NCI-H510A (cell line): ENCODE measurements at places on chromosomes 4 and X.

DNA sequence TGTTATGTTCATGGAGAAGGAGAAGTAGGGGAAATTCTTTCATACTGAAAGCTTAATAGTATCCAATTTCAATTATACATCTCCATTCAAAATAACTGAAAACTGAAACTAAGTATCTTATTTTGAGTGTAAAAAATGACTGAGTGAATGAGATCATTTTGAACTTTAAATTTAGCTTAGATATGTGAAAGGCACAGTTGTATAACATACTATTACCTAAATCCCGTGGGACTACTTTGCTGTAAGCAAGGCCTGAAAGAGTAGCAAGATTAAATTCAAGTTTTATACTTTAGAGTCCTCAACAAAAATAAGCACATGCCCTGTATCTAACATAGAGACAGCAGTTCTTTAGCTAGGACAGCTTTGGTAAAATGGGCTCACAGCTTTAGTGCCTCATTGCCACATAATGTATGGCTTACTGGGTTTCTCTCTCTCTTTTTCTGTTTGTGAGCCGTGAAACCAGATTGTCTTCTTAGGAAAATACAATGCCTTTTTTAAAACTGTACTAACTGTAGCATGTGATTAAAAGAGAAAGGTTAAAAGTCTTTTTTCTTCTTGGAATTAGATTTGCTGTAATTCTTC is 43.2 kb downstream of the GSTCD start:
- DNase-seq: no peak

DNA sequence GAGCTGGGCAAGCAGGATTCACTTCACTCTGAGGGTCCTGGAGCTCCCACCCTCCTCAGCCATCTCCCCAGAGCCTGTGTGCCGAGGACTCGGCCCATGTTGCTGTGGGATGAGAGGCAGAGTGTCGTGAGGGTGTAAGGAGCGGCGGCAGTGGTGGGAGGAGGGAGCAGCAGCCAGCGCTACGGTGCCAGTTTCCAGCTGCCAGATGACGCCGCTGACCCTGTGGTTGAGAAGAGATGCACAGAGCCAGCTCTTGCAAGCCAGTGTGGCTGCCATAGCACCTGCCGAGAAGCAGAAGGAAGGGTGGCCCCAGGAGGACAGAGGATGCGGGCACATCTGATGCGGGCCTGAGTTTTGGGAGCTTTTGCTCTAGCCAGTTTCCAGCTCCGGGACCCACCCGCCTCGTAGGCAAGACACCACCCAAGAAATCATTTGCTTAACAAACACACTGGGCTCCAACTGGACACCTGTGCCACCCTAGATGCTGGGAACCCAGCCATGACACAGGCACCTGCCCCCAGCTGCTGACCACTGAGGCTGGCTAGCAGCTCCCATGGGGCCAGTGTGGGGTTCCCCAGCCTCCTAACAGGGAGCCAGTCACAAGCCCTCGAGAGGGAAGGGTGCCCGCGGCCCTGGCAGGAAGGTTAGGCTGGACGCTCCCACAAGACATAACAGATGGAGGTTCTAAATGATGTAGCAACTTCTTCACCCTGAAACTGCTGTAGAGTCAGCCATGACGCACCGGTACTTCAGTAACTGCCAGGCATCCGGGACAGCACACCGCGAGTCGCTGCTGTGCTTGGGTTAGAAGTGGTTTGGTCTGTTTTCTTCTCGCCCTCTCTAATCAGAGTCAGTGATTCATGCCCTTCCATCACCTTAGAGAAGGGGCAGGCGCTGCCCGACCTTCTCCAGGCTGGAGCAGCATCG is 8.9 kb downstream of the MSANTD1 start:
- DNase-seq: peak; percentile 64

- no peak for DNase-seq
Observed at GRCh38 chrX:49040376-49040955, 2.7 kb downstream of the TFE3 start.

DNA sequence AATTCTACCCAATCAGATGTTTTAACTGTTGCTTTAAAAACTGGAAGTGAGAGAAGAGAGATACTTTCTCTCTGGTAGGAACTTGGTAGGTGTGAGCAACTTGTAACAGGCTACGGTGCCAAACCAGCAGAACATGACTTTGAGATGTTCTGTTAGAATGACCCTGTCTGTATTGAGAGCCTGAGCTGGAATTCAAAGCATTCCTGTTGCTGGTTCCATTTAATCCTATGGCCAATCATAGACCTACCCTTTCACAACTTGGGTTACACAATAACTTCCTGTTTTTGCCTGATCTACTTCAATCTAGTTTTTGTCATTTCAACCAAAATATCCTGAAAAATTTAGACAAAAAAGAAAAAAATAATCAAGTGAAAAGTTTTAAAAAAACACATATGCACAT is 1.7 kb upstream of the PRRG1 start:
- DNase-seq: no peak

DNA sequence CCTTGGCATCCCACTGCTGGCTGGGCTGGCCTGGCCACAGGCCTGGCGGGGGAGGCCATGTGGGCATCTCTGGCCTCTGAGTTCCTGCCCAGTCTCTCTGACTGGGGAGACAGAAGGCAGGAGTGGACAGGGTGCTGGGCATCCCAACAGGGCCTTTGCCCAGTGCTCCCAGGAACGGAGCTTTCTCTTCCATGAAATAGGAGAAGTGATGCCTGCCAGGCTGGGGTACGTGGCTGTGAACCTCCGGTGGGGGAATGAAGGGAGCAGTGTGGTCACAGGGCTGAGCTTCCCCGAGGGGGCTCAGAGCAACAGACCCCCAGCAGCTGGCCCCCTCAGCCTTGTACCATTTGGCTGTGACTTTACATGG is 40.4 kb upstream of the HMX1 start:
- no peak for DNase-seq

DNA sequence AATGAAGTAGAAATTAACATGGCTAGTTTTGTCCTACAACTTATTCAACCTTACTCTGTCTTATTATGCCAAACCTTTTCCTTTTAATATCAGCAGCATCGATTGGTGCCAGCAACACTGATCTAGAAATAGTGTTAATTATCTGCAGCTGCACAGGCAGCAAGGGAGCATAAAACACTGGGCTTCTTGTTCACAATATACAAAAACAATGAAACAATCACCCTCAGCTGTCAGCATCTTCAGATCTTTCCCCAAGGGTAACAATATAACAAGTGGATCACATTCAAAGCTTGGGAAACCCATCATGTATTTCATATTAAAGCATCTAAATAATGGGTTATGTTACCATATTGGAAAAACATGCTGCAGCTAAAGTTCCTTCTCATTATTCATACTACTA is 238.1 kb downstream of the SPOCK3 start:
- no peak for DNase-seq

DNA sequence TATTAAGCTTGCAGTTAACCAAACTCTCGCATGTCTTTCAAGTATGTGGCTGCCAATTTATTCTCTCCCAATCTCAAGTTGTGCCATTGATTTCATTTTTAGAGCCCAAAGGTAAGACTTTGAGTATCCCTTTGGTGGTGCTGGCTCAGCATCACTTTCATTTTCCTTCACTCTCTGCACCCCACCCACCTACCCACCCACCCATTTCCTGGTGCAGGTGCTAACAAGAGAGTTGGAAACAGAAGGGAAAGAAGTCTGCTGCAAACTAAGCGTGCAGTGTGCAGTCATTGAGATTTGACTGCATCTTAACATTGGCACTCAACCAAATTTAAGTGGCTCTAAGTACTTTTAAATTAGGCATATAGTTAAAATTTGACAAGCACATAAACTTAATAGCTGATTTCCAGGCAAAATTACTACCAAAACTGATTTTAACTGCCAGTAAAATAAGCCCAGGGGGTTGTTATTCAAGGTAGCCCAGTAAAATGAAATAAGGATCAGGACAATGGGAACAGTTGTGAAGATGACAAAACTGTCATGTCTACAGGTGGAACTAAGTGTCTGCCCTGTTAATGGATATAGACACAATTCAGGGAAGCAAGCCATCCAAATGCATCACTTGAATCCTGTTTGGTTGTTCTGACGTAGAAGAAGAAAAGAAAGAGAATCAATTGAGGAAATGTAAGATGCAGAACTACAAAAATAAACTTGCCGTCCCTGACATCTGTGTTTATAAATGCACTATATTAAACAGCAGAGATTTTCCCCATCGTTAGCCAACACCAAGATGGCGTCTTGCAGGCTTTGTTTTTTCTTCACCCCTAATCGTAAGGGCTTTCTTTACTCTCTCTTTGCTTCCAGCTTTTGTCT is 184.2 kb downstream of the KDR start:
- no peak for DNase-seq

GRCh38 chr4:165207431-165208220 is at the start of gene KLHL2:
TSS of gene KLHL2 (plus strand) at chr4:165207561. CDS start at chr4:165207877, 316 bp downstream.
- DNase-seq: peak; percentile 42

- no peak for DNase-seq
Observed at GRCh38 chrX:97310373-97310772, 426.7 kb downstream of the RPA4 start.

GRCh38 chr4:17526695-17527477 is 11.9 kb downstream of the CLRN2 start:
- DNase-seq: no peak

- DNase-seq: no peak
Observed at GRCh38 chr4:39840027-39840426, 137.7 kb downstream of the PDS5A start.

GRCh38 chrX:13270360-13270759 is 49.5 kb downstream of the ATXN3L start:
- no peak for DNase-seq

DNA sequence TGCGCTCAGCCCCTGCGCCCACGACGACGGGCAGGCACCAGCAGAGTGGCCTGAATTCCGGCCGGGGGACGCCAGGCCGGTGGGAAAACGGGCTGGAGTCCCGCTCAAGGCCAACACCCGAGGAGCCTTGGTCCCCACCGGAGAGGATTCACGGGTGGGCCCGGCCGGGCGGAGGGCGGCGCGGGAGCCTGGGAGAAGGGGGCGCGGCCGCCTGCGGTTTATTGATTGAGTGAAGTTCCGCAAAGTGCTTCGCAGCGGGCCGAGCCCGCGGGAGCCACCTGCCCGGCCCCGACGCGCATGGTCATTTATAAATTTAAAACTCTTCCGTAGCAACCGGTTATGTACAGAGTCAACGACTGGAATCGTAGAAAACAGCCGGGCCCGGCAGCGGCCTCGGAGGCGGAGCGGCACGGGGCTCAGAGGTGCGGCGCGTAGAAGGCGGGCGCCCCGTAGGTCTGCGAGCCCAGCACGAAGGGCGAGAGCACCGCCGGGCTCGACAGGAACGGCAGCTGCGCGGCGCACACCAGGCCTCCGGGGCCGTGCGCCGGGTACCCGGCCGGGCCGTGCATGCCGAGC is 3.6 kb downstream of the NKX1-1 start:
- DNase-seq: no peak

DNA sequence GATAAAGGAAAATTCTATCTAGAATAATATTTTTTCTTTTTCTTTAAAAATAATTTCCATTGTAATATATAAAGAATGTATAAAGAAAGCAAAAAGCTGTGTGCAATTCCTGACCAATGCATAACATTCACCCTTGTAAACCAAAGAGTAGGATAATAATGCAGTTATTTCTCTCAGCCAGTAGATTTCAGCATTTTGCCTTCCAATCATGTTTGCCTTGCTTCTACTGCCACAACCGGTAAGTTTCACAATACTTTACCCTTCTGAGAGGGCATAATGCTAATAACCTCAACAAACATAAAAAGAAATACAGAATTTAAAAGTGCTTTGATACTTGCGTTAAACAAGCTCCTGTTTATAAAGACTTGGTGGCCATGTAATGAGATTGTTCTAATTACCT is 59.9 kb downstream of the CHIC2 start:
- no peak for DNase-seq

GRCh38 chr4:126267689-126268088 is 952.9 kb downstream of the FAT4 start:
- no peak for DNase-seq

DNA sequence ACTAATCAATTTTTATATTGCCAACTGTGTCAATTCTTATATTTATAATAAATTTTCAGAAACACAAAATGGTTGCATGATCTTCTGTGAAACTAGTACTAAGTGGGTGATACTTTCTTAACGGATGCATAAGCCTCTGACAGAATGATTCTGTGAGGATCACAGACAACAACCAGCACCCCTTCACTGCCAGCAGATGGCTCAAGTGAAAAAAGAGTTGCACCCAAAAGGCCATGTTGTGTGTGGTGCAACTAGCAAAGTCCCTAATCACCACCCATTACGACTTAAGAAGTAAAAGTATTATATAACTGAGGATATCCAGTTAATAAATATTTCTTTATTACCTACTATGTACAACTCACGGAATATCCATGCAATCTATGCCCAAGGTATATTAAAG is 334.0 kb downstream of the PCDH19 start:
- no peak for DNase-seq

- no peak for DNase-seq
Observed at GRCh38 chrX:7170898-7171297, 22.9 kb upstream of the PUDP start.

DNA sequence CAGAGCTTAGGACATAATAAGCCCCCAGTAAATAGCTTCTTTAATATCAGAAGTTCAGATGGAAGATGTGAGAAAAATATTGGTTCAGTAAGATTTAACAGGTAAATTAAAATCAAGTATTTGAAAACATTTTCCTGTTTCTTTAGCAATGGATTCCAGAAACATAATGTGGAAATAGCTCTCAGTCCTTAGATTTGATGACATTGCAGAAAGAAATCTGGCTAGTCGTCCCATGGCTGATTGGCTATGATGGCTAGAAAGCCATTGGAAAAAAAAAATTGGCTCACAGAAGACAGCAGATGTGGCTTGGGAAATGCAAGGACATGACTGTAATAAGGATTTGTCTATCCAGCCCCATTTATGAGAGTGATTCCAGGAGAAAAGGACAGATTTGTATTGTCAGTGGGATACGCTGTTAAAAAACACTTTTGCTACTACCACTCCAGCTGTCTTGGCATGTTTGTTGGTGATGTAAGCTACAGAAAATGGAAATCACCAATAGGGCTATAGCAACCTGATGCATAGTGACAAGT is 78.3 kb downstream of the AR start:
- DNase-seq: no peak

DNA sequence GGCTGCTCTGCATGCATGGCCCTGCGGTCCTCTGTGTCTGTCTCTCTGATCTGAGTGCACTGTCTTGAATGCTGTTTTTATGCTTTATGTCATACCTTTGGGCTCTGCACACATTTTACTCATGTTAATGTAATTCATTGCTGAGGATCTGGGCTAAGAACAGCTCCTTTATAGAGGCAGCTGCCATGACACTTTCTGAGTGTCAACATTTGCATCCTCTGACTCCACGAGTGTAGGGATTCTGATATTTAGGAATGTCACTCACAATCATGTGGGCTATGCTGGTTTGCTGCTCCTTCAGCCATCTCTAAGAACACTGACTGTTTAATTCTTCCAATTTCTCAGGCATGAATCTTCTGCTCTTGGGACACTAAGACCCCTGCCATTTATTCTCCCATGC is 192.2 kb upstream of the CPEB2 start:
- no peak for DNase-seq

GRCh38 chr4:41424522-41424921 is 113.4 kb upstream of the LIMCH1 start:
- no peak for DNase-seq
